MM.1S (cell line): ENCODE measurements at places on chromosomes 13 and 19.

GRCh38 chr13:27622102-27622820 is 569 bp downstream of the POLR1D start:
- DNase-seq = no peak

GRCh38 chr19:33201886-33202545 is 7.9 kb downstream of the LRP3 start:
- no peak for DNase-seq

DNA sequence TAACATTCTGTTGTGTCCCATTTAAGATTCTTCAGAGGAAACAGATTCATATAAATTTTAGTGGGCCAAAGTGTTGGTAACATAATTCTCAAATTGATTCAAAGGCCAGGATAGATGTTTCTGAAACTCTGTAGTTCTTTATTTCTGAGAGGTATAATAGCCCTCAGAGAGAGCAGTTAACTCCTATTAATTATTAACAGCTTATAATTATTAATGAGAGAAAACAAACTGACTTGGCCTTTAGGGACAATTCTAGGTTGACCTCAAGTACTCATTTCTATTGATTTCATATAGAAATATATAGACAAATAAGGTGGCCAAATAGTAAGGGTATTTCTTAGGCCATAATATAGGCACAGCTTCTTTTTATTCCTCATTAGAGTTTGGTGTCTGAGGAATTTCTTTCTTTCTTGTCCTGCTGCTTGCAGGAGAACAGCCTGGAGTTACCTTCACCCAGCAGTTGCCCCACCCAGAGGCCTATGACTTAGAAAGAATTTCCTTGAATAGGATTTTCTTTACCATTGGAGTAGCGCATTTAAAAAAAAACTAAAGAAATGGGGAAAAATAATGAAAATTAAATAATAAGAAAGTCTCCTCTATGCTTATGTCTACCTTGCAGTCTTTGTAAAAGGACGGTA is 1430.1 kb upstream of the SPRY2 start:
- no peak for DNase-seq

DNA sequence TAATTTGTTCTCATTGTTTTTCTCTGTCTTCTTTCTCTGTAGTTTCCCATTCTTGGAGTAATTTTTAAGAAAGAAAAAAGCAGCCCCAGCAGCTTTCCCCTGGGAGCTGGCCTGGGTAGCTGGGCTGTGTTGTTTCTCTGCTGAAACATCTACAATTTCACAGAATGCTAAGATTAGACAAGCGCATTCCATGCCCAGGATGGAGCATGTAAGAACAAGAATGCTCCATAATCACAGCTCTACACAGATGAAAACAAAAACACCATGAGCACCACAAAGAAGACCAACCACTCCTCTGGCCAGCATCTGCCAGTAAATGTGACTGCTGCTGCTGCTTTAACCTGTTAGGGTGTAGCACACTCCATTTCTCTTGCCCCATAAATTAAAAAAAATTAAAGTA is 239.2 kb upstream of the SLITRK1 start:
- no peak for DNase-seq

DNA sequence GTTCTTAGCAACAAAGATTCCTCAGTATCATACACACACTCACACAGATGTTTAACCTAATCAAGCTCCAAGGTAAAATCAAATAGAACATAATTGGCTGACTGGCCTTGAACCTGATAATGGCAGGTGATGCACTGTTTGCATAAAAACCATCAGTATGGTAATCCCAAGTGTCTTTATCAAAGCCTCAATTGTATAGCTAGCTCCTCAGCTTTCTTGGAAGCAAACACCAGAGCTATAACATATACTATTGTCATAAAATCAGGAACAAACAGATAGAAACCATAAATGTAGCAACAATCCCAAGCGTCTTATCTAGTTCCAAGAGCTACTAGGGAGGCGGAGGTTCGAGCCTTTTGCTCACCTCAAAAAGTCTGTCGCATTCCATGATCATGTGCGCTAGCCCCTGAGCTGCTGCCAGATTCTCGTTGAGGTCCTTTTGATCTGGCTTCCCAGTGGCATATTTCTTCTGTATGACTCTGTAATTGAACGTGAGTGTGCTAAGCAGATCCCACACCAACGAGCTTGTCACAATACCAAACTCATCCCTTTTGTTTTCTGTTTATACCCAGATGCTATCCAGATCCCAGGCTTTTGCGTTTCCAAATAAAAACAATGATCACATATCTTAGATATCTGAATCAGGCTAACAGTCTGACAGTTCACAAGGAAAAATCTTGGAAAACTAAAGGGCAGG is 95.3 kb downstream of the KL start:
- DNase-seq = no peak
